NCI-H524 (cell line): ENCODE measurements at places on chromosomes 6 and 20.

DNA sequence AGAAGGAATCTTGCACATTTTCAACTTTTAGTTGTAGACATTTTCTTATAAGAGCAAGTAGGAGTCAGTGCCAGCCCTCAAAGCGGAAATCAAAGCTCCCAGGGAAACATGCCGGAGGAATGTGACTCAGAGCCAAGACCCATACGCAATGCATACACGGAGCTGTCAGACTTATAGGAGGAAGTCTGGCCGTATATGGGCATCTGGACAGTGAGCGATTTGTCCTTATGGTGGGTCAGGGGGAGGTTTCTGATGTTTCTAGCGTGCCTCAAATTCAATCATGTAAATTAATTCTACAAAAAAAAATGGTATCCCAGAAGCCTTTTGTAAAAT is 3.6 kb upstream of the CCN2 start:
- no peak for DNase-seq

GRCh38 chr20:64233725-64234124 is 21.8 kb upstream of the PCMTD2 start:
- DNase-seq, result no peak

- DNase-seq, result no peak
Observed at GRCh38 chr20:43821795-43822194, 92.9 kb upstream of the TOX2 start.

- no peak for DNase-seq
Observed at GRCh38 chr20:7770578-7770977, 169.7 kb downstream of the HAO1 start.

DNA sequence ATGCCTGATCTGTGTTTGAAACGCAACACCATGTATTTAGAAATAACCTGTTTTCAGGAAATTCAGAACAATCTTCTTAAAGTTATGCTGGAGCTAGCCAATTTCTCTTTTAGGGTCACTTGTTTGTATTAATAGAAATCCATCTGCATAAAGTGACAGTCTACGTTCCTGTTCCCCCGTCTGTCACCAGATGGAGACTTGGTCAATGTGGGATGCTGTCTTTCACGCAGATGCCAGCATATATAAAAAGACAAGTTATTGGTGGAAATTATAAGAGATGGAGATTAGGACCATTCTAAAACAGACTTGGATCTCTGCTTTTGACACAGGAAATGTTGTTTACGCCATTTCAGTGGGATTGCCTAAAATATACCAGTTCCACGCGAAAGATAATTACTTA is 162.5 kb upstream of the STMND1 start:
- no peak for DNase-seq

GRCh38 chr6:63529498-63529897 is 42.8 kb upstream of the LOC128125822 start:
- DNase-seq, result no peak

DNA sequence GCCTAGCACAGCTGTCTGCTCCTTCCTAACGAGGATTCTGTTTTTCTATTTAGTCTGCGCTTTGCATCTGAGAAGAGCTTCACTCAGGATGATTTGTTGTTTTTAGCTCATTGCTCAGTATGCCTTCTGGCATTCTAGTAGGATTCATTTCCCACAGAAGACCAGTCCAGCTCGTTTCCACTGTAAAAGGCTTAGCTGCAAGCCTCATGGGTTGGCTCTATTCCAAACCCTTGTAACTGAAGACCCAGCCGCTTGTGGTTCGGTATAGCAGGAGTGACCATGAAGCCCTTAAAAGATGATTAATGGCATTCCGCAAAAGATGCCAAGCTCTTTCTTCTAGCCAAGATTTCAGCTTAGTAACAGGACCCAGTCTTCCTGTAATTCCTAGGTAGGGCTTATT is 7.2 kb downstream of the ADGRF1 start:
- DNase-seq, result peak; percentile 87

DNA sequence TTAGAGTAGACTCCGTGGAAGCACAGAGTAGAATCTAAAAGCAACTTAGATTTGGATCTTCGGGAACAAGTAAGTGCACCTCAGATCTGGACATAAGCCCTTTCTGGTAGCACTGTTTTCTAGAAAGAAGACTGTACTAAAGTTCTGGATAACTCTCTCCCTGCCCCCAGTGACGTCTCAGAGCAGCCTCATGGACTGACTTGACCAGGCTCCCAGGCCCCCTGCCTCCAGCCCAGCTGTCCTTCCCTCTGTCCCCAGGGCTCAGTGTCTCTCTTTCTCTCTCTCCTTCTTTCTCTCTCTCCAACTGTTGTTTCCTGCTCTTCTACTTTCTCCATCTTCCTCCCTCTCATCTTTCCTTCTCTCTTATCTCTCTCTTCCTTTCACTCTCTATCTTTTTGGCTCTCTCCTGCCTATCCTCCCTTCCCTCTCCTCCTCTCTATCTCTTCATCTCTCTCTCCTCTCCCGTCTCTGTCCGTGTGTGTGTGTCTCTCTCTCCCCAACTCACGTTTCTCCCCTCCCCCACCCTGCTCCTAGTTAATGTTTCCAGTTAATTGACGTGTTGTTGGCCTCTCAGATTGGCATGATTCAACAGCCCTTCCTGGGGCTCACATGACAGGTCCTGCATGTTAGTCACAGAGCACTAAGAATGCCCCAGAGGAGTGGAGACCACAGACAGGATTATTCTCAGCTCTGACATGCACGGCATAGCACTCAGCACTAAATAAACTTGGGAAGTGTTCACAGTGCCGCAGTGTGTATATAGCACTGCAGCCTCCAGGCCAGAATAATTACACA is 180.4 kb upstream of the FOXQ1 start:
- no peak for DNase-seq

GRCh38 chr6:107400616-107401147 is 58.7 kb downstream of the PDSS2 start:
- no peak for DNase-seq

- peak; percentile 89 for DNase-seq
Observed at GRCh38 chr6:170516783-170517616, 36.1 kb downstream of the PSMB1 start.

DNA sequence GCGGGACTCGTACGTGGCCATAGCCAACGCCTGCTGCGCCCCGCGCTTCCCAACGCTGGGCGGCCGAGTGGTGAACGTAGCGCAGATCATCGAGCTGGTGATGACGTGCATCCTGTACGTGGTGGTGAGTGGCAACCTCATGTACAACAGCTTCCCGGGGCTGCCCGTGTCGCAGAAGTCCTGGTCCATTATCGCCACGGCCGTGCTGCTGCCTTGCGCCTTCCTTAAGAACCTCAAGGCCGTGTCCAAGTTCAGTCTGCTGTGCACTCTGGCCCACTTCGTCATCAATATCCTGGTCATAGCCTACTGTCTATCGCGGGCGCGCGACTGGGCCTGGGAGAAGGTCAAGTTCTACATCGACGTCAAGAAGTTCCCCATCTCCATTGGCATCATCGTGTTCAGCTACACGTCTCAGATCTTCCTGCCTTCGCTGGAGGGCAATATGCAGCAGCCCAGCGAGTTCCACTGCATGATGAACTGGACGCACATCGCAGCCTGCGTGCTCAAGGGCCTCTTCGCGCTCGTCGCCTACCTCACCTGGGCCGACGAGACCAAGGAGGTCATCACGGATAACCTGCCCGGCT is 3.4 kb downstream of the SLC32A1 start:
- no peak for DNase-seq
